ENCODE measurements at places on chromosomes 5 and 9. TPM values are rescaled to one million over a fixed set of nuclear protein-coding genes. Genes with fewer than 3 reads are reported as not detected.
A peak's percentile ranks its signal among the peaks of the same experiment; 100 is the strongest.

DNA sequence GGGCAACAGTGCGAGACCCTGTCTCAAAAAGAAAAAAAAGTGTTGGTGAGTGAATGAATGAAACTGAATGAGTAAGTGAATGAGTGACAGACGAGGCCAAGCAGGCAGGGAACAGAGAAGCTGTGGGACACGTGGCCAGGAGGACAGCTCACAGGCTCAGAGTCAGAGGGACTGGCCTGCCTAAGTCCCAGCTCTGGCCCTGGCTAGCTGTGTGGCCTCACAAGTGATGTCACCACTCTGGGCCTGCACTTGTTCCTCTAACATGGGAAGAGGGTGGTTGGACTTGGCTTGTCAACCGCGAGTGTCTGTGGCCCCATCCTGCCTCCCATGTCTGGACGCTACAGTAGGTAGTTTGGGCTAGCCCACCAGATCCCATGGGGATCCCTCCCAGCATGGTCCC lies 4.7 kb upstream of the PLPP7 start:
- DNase-seq, result no peak

LRSAM1 gene
- total RNA-seq, result 15.4 TPM

DNA sequence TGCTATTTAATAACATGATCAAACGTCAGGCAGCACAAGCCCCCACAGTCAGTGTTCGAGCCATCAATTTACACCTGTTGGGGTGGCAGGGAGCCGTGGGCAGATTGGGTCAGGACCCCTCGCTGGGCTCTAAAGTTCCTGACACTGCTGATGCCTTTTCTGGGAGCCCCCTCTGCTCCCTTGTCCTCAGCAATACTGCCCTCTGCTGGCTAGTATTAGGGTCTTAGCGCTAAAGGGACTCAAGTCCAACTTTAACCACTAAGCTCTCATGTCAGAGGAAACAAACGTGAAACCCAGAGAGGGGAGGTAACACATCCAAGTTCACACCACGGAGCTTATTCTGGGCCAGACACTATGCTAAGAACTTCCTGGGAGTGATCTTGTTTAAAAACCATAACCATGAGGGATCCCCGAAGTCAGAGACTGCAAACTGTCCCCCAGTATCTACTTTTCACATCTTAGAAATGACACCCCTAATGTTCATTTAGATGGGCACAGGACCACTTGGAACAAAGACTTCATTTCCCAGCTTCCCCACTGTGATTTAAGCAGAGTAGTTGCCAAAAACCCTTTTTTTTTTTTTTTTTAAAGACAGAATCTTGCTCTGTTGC lies 20.4 kb downstream of the ANKS6 start:
- peak; percentile 18 for DNase-seq

SPAAR gene
- not detected for total RNA-seq

DNA sequence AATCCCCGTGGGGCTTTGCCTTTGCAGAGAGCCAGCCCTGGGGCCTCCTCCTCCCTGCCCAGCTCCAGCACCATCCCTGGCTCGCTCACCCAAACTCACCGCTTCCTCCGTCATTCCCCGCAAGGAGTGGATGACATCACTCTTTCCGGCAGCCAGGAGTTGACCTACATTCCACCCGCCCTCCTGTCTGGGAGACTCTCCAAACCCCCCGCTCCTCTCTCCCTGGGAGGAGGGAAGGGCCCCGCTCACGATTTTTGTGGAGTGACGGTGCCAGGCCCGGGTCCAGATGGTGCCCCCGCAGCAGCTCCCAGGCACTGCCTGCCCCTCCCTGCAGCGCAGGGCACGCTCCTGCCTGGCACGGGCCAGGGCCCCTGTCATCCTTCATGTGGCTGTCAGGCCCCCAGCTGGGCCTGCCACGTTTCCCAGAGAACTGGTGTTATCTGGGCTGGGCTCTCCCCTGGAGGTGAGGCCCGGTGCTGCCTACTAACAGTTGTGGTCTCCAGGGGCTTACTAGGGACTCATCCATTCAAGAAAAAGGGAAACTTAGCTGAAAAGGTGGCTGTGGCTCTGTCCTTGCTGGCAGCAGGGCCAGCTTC lies 52.3 kb downstream of the NTNG2 start:
- no peak for DNase-seq

GPR150 gene
- total RNA-seq, result 0.54 TPM

GRCh38 chr9:127942216-127943010 lies 4.8 kb upstream of the DPM2 start:
- DNase-seq, result no peak

- no peak for DNase-seq
Observed at GRCh38 chr9:110290001-110290400, 33.7 kb upstream of the TXN start.

GRCh38 chr5:163631856-163632255 lies 126.4 kb downstream of the MAT2B start:
- no peak for DNase-seq

DNA sequence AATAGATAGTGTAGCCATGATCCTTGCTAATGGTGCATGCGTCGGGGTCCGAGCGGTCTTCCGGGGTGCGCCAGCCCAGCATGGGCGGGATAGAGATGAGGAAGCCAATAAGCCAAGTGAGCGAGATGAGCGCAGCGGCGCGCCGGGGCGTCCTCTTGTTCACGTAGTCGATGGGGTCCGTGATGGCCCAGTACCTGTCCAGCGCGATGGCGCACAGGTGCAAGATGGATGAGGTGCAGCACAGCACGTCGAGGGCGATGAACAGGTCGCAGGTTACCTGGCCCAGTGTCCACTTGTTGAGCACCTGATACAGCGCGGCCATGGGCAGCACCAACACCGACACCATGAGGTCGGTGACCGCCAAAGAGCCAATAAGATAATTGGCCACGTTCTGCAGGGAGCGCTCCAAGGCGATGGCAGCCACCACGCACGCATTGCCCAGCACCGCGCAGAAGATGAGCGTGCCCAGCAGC lies 1.1 kb downstream of the HTR1A start:
- no peak for DNase-seq

ATP6V0E1 gene
- 332 TPM for total RNA-seq

SH3TC2 gene
- total RNA-seq, result 0.33 TPM

- no peak for DNase-seq
Observed at GRCh38 chr9:38707885-38708637, 11.9 kb downstream of the FAM240B start.

DNA sequence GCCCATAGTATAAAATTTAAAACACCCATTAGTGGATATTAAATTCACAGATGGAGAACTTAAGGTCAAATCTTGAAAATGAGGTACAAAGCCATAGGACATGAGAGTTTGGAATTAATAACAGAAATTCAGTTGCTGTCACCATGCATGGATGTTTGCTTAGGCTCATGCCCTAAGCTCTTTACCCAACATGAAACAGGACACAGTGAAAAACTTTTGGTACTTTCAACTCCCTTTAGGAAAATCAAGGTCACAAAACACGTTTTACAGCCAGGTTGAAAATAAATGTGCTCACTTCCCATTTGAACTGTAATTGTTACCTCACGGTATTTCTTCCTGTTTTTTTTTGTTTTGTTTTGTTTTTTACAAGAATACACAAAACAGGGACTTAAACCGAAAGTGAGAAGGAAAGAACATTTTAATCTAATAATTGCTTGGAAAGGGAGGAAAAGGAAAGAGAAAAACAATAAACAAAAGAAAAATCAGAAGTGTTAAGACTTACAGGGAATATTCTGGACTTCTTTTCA lies 6.1 kb upstream of the TOPORS start:
- no peak for DNase-seq

GRCh38 chr5:54671111-54671531 lies 153.6 kb downstream of the SNX18 start:
- no peak for DNase-seq

- no peak for DNase-seq
Observed at GRCh38 chr5:32165597-32165996, 8.5 kb downstream of the GOLPH3 start.

NRARP gene
- total RNA-seq, result 16.9 TPM

DOLK gene
- 20.0 TPM for total RNA-seq

GRCh38 chr5:40552981-40553380 lies 126.7 kb upstream of the PTGER4 start:
- DNase-seq, result no peak

HMCN2 gene
- total RNA-seq, result 0.05 TPM
